MV-4-11 (cell line): ENCODE measurements at places on chromosomes 3 and 15.

DNA sequence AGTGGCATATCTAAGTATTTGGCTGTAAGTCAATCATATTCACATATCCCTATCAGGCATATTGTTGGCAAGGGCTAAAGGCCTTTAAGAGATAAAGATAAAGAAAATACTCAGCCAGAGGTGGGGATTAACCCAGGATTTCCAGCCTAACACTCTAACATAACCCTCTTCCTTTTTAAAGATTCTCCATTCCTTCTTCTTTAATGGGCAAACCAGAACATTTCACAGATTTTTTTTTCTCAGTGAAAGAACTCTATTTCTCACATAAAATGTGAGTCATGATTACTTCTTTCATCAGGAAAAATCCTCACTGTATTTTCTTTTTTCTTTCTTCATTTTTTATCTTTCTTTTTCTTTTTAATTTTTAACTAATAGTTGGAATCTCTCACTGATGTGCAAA lies 200.4 kb downstream of the NR1D2 start:
- DNase-seq = no peak

GRCh38 chr15:63231206-63231605 lies 41.8 kb downstream of the RAB8B start:
- no peak for DNase-seq

DNA sequence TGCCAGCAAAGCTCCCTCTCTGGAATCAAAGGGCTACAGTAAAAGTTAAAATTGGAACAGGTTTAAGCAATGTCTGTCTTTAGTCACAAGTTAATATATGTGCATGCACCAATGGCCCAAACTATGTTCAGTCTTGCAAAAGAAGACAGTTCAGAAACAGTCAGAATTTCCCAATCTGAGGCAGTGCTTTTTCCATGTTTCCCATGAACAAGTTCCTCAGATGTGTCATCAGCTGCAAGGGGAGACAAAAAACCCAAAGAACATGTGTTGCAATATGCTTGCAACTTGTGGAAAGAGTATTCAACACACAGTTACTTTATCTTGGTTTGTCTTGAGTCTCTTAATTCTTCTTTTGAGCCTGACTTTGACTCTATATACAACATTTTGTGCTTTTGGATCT lies 148.4 kb downstream of the USP13 start:
- DNase-seq = peak; percentile 76

DNA sequence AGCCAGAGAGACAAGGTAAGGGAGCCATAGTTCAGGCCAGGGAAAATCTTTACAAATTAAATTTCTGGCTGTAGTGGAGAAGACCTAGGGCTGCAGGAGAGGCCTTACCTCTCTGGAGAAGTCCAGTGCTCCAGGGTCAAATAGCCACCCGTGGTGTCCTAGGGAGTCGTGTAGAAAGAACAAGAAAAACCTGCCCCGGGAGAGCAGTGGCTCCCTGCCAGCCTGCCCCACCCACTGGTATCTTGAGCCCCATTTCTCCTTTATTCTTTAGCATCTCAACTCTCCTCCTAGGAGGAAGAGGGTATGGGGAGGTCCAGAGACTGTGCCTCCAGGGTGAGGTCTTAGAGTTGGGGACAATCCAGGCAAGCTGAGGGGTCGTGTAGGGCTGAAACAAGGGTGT lies 32.1 kb upstream of the NTRK3 start:
- no peak for DNase-seq

GRCh38 chr3:71973274-71974030 lies 188.5 kb upstream of the PROK2 start:
- DNase-seq = peak; percentile 84

DNA sequence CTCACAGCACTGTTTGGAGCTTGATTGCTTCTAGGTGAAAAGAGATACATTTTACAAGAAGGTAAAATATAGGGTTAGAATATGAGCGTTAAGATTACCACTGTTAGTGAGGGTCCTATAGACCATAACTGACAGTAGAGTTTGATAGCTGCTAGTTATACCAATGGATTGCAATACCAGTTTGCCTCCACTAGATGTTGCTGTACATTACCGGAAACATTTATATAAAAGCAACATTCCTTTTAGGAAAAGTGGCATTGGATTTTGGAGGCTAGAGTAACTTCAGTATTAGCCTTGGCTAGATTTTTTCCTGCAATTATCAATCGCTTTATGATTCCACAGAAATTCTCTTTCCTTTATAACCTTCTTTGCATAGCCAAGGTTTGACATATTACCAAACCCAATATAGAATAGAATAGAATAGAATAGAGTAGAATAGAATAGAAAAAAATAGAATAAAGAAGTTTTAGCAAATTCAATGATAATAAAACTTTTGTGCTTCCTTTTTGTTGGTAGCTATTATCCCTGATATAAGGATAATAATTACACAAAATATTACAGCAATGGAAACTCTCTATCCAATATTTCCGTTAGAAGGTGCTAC lies 1093.6 kb upstream of the ALCAM start:
- DNase-seq = no peak

DNA sequence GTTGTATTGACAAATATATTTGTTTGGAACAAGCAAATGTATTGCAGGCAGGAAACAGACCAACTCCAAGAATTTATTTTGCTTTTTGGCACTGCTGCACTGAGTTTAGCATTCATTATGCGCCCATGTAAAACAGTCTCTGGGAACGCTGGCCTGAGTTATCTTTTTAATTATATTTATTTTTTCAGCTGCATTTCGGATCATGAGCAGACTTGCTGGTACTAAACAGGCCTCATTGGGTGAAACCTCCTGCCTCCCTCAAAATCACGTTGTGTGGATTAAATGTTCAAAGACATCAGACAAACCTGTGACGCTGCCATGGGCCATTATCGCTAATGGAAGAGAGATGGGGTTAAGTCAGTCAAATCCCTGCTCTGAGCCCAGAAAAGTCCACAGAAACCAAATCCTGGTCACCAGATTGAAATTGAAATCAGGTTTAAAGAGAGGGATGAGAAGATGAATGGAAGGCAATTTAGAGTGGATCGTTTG lies 511.1 kb upstream of the PROK2 start:
- DNase-seq = no peak

- no peak for DNase-seq
These were observed 17.4 kb upstream of the COL8A1 start for GRCh38 chr3:99620976-99621375.

DNA sequence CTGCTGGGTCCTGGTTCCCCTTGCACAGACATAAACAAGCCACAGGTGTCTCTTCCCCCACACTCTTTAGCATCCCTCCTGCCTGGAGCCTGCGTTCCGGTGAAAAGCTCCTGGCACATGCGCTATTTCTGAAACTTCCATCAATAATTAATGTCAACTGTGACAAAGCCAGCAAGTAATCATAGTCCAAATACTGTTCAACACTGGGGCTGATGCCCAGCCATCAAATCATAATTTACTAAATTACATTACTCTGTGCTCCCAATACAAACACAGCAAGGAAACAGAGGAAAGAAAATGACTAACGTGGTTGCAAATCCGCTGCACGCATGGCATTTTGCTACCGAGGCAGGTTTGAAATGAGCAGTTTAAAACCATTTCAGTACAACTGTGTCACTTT lies 294.7 kb downstream of the ERC2 start:
- DNase-seq = no peak

DNA sequence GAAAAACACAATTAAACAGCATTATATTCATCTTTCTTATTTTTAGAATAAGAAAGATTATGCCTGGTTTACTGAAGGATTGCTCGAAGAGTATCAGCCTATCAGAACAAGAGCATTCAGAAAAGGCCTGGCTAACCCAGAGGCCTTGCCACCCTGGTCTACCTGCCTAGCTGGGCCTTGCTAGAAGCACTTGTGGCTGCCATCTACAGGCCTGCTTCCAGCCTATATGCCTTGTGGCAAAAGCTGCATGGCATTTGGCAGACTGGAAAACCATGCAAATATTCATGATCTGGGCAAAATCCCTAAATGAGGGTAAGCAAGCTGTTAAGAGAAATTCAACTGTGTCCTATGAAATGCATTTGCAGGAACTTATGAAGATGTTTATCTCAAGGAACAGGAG lies 9.3 kb upstream of the ATP13A4 start:
- DNase-seq = no peak

GRCh38 chr15:75314552-75315290 lies 21.1 kb upstream of the COMMD4 start:
- no peak for DNase-seq

GRCh38 chr3:176650478-176650877 lies 546.8 kb downstream of the TBL1XR1 start:
- DNase-seq = no peak

- no peak for DNase-seq
These were observed 28.3 kb downstream of the CYP19A1 start for GRCh38 chr15:51310064-51310463.

- no peak for DNase-seq
These were observed 30.9 kb downstream of the CCNL1 start for GRCh38 chr3:157128771-157129681.

DNA sequence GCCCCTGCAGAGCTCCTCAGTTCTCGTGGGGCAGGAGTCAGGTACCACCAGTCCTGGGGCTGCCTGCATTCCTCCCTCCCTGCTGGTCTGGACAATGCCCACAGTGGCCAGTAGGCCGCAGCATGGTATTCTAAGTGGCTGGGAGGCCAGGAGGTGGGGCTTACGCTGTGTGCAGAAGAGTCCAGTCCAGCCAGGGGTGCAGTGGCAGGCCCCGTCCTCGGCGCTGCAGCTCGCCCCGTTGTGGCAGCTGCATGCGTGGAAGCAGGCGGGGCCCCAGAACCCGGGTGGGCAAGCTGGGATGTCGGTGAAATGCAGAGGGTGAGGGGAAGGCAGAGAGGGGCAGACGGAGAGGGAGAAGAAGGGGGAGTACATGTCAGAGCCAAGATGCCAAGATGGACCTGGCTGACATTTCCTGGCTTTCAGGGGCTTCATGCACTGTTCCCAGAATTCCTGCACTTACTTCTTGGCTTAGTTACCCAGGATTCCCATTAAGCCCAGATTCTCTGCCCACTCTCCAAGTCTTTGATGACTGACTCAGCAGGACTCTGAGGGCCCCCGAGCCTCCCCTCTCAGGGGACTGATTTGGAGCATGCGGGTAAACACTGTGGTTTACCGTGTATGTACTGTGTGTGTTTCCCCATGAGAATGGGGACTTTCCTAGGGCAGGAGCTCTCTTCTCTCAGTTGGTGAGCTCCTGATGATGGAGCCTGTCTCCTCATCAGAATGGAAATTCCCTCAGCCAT lies 47.5 kb downstream of the RAB11A start:
- no peak for DNase-seq

DNA sequence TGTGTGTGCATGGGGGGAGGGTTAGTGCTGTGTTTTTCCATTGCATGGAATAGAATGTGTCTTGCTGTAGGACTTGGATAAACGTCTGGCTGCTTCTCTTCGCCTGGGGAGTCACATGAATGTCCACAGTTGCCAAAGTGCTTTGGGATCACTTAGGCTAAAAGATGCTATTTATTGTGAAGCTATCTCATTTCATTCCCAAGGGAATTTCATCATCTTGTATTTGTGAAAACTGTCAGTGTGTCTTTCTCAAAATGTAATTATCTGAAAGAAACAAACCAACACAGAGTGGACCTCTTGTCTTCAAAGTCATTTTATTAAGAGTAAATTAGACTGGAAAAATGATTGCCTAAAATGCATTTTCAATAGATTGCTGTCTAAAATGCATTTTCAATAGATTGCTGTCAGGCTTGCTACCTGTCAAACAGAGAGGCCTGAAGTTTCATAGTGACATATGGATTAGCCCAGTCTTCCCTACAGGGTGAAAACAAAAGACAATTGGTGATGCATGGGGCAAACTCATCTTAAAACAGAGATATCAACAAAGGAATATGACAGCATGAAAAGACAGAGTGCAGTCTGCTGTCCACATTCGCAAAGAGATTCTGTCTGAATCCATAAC lies 117.1 kb upstream of the GOLIM4 start:
- no peak for DNase-seq
